MCF 10A (cell line): ENCODE measurements at places on chromosomes 13 and 19. TPM values are rescaled to one million over a fixed set of nuclear protein-coding genes. Genes with fewer than 3 reads are reported as not detected.
A peak's percentile ranks its signal among the peaks of the same experiment; 100 is the strongest.

DNA sequence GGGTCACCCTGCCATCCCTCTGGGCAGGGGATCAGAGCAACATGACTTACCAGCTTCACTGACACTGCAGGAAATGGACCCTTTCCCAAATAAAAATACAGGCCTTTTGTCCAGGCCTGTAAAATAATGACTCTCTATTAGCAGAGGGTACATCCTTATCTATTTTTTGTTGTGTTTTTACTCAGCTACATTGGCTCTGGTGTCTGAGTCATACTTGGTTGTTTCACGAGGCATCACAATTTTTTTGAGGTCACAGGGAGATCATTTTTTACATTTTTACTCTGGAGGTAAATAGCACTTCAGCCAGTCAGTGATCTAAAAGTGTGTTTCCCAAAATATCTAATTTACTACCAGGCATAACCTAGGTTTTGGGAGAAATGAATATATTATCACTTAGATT, 6.9 kb upstream of the HTR2A start:
- H3K27ac ChIP-seq = no peak overlapping the region
- no peaks in the 10 kb centered on the region for H3K27me3 ChIP-seq
- no peak for DNase-seq
- H3K4me3 ChIP-seq = no peak overlapping the region
- no peaks in the 10 kb centered on the region for H3K36me3 ChIP-seq
- H3K4me1 ChIP-seq = peaks cover 15% of the 10 kb centered on the region

DNA sequence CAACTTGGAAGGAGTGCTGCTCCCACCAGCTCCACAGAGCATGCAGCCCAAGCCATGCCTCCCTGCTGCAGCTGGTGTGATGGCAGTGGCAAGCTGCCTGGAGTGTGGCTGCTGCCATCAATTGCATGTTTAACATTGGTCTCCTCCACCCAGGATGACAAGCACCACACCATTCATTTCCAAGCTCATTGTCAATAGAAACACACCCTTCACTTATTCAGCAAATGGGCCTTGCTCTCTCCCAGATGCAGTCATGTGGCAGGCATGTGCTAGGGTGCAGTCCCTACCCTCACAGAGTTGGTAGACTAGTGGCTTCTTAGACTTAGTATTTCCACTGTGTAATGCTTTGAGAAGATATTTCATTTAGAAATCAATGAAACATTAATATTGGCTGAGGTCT, 70.8 kb upstream of the FGF14 start:
- no peak overlapping the region for H3K4me3 ChIP-seq
- H3K27ac ChIP-seq = no peak overlapping the region
- no peak for DNase-seq
- no peaks in the 10 kb centered on the region for H3K4me1 ChIP-seq
- H3K36me3 ChIP-seq = no peaks in the 10 kb centered on the region

GRCh38 chr19:30557927-30558557, 185.9 kb downstream of the ZNF536 start:
- no peaks in the 10 kb centered on the region for H3K36me3 ChIP-seq
- H3K27me3 ChIP-seq = no peaks in the 10 kb centered on the region
- DNase-seq = no peak
- H3K4me1 ChIP-seq = no peaks in the 10 kb centered on the region
- no peak overlapping the region for H3K4me3 ChIP-seq

DNA sequence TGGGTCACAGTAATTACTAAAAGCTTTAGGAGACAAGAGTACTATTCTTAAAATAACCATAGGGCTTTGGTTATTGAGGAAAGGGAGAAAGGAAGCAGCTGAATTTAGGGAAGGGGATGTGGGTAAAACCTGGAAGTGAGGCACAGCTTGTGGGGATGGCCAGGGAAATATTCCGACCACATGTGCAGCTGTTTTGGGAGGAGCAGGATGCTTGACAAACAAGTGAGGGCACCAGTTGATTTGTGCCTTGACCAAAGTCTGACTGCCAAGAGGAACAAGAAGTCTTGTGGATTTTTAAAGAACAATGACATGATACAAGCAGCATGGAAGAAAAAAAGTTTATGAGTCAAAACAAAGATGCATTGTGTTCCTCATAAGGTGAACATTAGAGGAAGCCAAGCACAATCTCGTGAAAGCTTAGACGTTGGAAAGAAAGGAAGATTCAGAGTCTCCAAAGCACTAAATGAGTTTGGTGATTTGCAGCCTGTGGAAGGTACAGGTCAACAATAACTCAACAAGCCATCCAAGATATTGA, 108.5 kb upstream of the GPC6 start:
- DNase-seq = no peak
- H3K4me3 ChIP-seq = no peak overlapping the region
- H3K27me3 ChIP-seq = no peaks in the 10 kb centered on the region
- H3K4me1 ChIP-seq = no peaks in the 10 kb centered on the region
- no peak overlapping the region for H3K27ac ChIP-seq

GRCh38 chr13:45219123-45219891, 18.5 kb upstream of the KCTD4 start:
- peaks cover 47% of the 10 kb centered on the region for H3K4me1 ChIP-seq
- peaks cover 14% of the 10 kb centered on the region for H3K36me3 ChIP-seq
- no peaks in the 10 kb centered on the region for H3K27me3 ChIP-seq
- H3K4me3 ChIP-seq = peak overlapping the region; percentile 28
- H3K27ac ChIP-seq = peak overlapping the region; percentile 81

DNA sequence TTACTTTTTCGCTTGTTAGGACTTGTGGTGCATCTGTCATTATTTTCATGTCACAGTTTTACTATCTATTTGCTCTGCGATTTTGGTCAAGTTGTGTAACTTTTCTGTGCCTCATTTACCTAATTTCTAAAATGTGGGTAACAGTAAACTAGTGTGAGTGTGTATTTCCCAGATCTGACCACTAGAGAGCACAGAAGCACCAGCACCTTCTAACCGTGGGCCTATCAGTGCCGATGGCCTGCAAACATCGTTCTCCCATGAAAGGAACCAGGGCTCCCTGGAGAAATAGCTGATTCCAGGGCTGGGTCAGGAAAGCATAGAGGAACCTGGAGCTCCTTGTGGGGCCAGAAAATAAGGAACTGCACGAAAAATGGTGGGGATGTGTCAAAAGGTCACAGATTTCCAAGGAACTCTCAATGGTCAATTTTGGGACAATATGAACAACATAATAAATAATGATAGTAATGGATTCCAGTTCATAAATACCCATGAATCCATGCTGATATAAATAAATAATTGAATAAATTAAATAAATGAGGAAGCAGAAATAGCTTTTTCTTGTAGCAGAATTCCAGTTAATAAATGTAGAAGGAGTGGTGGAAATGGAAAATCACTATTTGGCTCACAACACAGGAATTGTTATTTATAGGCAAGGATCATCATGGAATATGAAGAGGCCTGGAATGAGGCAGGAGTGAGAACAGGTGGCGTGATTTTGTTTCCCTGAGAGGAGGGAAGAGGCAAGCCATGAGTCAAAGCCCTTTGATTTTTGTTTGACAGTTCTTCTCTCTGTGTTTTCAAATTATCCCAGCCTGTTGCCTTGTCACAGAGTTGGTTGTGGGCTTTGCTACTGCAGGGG, 31.1 kb downstream of the CEACAM8 start:
- peaks cover 24% of the 10 kb centered on the region for H3K27me3 ChIP-seq
- no peak overlapping the region for H3K27ac ChIP-seq
- DNase-seq = peak; percentile 60
- no peak overlapping the region for H3K4me3 ChIP-seq
- peaks cover 6% of the 10 kb centered on the region for H3K36me3 ChIP-seq

- no peaks in the 10 kb centered on the region for H3K36me3 ChIP-seq
- no peak overlapping the region for H3K4me3 ChIP-seq
- no peak overlapping the region for H3K27ac ChIP-seq
- H3K27me3 ChIP-seq = no peaks in the 10 kb centered on the region
- H3K4me1 ChIP-seq = peaks cover 7% of the 10 kb centered on the region
These were observed 243.7 kb downstream of the FOXO1 start for GRCh38 chr13:40422588-40423235.

DNA sequence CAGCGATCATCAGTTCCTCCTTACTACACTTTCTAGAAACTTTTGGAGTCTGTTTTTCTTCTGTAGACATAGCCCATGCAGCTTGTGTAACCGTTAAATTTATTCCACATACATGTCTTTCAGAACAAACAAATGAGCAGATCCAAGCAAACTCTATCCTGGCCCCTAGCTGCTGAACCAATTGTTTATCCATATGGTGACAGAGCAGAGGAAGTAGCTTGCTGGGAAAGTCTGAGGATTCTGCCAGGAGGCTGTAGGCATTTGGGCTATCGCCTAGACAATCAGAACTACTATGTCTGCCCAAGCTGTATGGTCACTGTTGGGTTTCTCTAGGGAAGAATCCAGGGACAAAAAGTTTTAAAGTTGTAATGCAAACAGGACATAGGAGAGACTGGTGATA, 343.7 kb downstream of the SPRY2 start:
- no peak for DNase-seq
- H3K36me3 ChIP-seq = no peaks in the 10 kb centered on the region
- no peak overlapping the region for H3K27ac ChIP-seq
- no peaks in the 10 kb centered on the region for H3K27me3 ChIP-seq
- no peak overlapping the region for H3K4me3 ChIP-seq

DNA sequence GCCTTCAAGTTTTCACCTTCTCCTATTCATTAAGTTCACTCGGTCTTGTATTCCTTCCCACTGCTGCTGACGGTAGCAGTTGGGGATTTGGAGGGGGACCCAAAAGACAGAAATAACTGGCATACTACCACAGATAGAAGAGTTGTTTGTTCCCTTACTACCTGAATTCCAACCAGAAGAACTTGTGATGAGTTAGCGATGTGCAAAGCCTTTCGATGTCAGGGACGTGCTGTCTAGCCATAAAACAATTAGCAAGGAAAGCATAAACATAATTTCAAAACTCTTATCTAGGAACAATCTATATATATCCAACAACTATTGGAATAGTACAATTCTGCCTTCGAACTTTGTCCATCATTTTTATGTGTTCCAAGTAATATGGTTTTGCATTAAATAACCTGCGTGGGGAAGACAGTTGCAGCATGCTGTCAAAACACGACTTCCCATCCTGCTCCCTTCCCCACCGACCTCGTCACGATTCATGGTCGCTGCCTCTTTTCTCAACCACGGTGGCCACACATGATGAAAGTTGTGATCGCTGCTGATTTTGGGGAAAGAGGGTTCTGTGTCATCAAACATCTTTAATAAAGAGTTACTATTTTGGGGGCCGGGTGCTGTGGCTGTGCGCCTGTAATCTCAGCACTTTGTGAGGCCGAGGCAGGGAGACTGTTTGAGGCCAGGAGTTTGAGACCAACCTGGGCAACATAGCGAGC, 3.8 kb upstream of the SLC7A9 start:
- H3K36me3 ChIP-seq = no peaks in the 10 kb centered on the region
- no peak overlapping the region for H3K4me3 ChIP-seq
- no peaks in the 10 kb centered on the region for H3K4me1 ChIP-seq
- no peak overlapping the region for H3K27ac ChIP-seq
- H3K27me3 ChIP-seq = no peaks in the 10 kb centered on the region

GRCh38 chr13:73935991-73936390, 198.2 kb downstream of the KLF12 start:
- H3K27ac ChIP-seq = peak overlapping the region; percentile 79
- no peak for DNase-seq
- no peaks in the 10 kb centered on the region for H3K36me3 ChIP-seq
- H3K27me3 ChIP-seq = no peaks in the 10 kb centered on the region
- H3K4me1 ChIP-seq = peaks cover 34% of the 10 kb centered on the region

DNA sequence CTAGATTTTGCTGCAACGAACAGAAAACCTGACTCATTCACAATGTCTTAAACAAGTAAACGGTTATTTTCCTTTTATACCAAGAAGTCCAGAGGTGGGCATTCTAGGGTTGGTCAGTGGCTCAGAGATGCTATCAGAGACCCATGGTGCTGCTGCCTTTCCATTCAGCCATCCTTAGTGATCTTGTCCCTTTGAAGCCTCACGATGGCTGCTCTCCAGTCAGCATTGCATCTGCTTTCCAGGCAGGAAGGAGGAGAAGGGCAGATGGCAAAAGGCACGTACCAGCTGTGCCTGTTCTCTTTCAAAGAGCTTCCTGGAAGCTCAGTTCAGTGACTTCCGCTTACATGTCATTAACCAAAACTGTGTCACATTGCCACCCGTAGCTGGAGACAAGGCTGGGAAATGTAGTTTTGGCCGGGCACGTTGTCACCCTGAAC, 30.1 kb downstream of the WDFY2 start:
- no peaks in the 10 kb centered on the region for H3K36me3 ChIP-seq
- no peak for DNase-seq
- H3K27me3 ChIP-seq = no peaks in the 10 kb centered on the region
- no peak overlapping the region for H3K4me3 ChIP-seq
- peaks cover 28% of the 10 kb centered on the region for H3K4me1 ChIP-seq

DNA sequence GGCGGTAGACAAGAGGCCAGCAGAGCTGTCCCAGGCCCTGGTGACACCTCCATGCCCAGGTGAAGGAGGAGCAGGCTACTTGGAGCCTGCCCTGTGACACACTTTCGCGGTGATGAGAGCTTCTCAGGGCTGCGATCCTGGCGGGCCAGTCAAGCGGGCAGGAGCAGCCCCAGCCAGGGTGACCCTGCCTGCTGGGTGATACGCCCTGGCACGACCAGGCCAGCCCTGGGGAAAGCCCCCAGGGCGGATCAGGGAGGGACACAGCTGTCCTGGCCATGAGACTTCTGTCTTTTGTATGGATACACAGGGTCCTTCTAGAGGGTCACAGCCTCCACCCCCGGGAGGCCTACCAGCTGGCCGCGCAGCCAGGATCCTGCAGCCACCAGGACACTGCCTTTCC, 13.1 kb downstream of the DNM2 start:
- no peak overlapping the region for H3K27ac ChIP-seq
- H3K4me1 ChIP-seq = no peaks in the 10 kb centered on the region
- no peaks in the 10 kb centered on the region for H3K36me3 ChIP-seq
- DNase-seq = no peak

GRCh38 chr13:96844195-96844594, 150.1 kb downstream of the OXGR1 start:
- H3K27me3 ChIP-seq = no peaks in the 10 kb centered on the region
- no peak overlapping the region for H3K4me3 ChIP-seq
- peaks cover 6% of the 10 kb centered on the region for H3K4me1 ChIP-seq
- DNase-seq = no peak

DNA sequence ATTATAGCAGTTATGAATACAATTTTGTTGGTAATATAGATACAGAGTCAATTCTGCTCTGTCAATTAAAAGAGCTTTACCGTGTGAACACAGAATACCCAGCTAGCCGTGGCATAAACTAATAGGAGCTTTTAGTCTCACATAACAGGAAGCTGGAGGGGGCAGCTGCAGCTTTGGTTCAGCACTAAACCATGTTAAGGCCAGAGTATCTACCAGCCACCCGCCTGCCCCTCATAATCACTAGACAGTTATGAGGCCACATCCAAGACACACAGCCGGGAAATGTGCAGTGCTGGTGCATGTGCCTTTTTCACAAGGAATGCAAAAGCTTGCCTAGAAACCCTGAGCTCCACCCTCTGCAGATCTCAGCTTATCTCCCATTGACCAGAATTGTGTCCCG, 62.3 kb downstream of the SGCG start:
- no peak overlapping the region for H3K4me3 ChIP-seq
- no peaks in the 10 kb centered on the region for H3K36me3 ChIP-seq
- H3K4me1 ChIP-seq = no peaks in the 10 kb centered on the region

The ARID3A gene
- 10.2 and 13.1 TPM in 2 replicates for total RNA-seq

The KLK4 gene
- not detected in 2 replicates for total RNA-seq

The LAIR2 gene
- total RNA-seq = not detected in 2 replicates

The COG6 gene
- total RNA-seq = 28.8 and 37.6 TPM in 2 replicates

The EDNRB gene
- total RNA-seq = not detected in 2 replicates

The C19orf85 gene
- 0.23 and 0.32 TPM in 2 replicates for total RNA-seq

The GFY gene
- not detected in 2 replicates for total RNA-seq

The SMIM24 gene
- not detected in 2 replicates for total RNA-seq
